SW480 (cell line): ENCODE measurements at places on chromosomes 2 and 18.
A peak's percentile ranks its signal among the peaks of the same experiment; 100 is the strongest.

DNA sequence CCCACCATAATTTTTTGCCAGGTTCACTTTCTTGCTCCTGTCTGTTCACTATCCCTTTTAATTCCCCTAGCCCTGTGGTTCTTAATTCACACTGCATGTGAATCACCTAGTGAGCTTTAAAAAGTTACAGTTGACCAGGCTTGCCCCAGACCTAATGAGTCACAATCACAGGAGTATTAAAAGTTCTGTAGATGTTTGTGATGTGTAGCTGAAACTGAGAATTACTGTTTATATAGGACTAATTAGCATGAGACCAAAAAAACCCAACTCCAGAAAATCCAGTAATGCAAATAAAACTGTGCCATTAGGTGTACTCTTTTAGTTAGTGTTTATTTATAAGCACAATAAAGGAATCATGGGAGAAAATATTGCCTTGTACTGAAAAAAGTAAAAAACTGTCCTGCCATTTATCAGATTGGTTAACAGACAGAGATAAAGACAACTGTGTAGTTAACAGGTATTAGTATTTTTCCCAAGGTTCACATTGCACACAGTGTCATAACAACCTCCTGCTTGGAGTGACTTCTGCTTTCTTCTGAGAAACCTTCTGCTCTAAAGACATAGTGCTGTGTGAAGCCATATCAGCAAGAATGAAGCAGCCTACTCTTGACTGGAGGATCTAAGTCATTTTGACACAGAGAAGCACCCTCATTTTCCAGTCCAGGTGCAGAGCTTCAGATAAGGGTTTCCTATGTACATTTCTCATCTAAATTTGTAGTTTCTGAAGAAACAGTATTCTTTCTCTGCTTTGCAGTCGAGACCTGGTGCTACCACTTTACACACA is 39.0 kb downstream of the VAPA start:
- DNase-seq = no peak

DNA sequence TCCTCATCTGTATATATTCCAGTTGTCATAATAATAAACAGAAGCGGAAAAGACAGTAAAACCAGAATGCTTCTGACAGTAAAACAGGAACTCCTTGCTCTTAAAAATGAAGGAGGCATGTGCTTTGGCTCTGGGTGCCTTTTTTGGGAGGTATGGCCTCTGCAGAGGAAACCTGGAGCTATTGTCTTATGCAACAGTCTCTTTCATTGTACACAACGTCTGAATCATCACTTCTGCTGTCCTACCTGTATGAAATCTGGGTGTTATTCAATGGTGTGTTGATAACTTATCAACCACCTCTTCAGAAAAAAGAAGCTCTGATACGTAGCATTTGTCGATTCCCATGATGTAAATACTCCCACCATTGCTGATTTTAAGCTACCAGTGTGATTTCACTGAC is 64.8 kb downstream of the CDCA7 start:
- no peak for DNase-seq

DNA sequence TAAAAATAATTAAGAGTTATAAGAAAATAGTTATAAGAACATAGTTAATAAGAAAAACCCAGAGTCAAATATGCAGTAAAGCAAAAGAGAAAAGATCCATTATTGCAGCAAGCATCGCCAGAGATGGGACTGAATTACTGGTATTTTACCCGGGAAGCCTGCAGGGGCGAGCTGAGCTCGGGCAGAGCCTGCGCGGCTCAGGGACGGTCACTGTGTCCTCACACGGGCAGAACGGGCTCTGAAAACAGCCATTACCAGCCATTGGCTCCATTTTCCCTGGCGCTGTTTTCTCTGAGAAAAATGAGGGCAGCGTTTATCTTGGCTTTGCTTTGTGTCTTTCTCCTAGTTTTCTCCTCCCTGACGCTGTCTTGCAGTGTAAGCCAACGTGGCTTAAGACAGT is 95.3 kb upstream of the ALKAL2 start:
- DNase-seq = no peak

- DNase-seq = no peak
Observed at GRCh38 chr18:47876813-47877212, 53.6 kb downstream of the SMAD2 start.

GRCh38 chr2:133606616-133607015 is 38.4 kb upstream of the NCKAP5 start:
- DNase-seq = no peak

DNA sequence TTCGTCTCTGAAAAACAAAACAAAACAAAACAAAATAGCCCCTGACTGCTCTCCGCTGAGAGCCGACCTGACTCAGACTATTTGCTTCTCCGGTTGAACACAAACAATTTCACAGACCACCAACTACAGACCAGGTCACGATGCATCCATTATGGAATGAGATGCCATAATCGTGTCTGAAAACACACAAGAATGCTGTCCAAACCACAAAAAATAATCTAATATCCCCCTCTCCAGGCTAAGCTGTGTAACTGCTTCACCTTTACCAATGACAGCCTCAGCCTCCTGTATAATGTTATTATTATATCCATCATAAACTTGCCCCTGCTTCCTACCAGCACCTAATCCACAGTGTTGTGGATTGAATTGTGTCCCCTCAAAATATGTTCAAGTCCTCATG is 114.7 kb downstream of the DNAH6 start:
- DNase-seq = peak; percentile 84

GRCh38 chr2:17160594-17160993 is 357.6 kb downstream of the RAD51AP2 start:
- DNase-seq = no peak

GRCh38 chr2:171136024-171136423 is 24.7 kb downstream of the TLK1 start:
- no peak for DNase-seq

- DNase-seq = no peak
Observed at GRCh38 chr2:150555611-150556356, 68.3 kb upstream of the RND3 start.

GRCh38 chr2:46010925-46011490 is 286.2 kb upstream of the EPAS1 start:
- DNase-seq = peak; percentile 57

DNA sequence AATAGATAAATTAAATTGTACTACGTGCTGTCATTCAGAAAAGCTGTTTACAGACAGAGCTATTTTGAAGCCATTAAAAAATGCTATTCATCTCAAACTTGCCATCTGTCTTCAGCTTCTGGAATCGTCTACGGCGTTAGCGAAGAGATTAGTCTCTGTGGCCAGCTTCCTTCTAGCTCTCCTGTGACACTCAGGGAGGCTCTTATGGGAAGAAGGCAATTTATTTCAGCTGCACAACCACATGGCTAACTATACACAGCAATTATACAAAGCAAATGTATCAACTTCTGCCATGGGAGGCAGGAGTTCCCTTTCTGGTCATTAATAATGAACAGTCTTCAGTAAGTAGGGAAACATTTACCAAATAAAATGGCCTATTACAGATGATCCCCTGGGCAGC is 6.3 kb downstream of the CTAGE1 start:
- no peak for DNase-seq

GRCh38 chr2:3664925-3665324 is 6.9 kb downstream of the ALLC start:
- DNase-seq = no peak

DNA sequence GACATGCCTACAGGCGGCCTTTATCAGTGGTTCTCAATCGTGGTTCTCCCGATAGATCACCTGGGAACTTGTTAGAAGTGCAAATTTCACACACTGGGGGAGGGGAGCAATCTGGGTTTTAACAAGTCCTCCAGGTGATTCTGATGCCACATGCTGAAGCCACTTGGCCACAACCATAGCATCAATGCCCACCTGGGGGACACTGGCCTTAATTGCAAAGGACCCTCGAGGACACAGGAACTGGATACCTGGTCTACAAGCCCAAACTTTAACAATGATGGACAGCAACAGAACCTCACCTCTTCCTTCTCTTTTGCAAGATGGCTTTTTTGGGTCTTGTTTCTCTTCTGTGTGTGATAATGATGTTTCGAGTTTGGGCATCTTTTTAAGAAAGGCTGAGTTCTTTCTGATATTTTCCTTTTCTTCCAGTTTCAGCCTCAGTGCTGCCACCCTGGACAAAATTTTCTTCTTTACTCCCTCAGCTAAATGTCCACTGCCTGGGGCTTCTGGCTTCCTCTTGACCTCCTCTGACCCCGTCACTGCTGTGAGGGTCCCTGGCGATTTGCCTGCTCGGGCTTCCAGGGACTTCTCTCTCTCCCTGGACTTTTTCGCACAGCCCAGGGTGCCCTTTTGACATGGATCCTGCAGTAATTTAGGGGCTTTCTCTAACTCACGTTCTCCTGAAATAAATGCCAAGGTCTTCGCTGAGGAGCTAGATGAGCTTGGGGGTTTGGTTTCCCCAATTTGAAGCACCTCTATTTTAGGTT is 94.2 kb downstream of the ALPK2 start:
- no peak for DNase-seq

- DNase-seq = no peak
Observed at GRCh38 chr2:110770959-110771431, 38.6 kb downstream of the ACOXL start.

GRCh38 chr2:240095556-240096523 is 40.3 kb downstream of the COPS9 start:
- no peak for DNase-seq

- no peak for DNase-seq
Observed at GRCh38 chr2:28664120-28664842, 87.3 kb upstream of the PPP1CB start.

- no peak for DNase-seq
Observed at GRCh38 chr2:235935773-235936172, 232.4 kb downstream of the GBX2 start.

DNA sequence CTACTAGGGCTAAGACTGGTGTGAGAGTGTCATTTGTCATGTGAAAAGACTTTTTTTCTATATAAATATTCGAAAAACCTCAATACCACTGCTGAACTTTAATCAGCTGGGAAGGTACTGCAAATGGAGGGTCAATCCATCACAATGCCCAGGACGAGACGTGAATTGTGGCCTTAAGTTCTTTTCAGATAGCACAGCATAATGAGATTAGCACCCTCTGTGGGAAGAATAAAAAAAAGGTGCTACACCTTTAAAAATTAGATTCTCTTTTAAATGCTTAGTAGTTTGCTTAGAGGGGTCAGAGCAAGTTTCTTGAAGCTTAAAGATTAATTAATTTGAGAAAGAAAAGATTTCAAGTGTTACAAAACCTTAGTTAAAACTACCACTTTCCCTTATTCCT is 5.6 kb downstream of the LRRTM1 start:
- no peak for DNase-seq

GRCh38 chr2:230961091-230961491 is 34.8 kb upstream of the SPATA3 start:
- peak; percentile 51 for DNase-seq

DNA sequence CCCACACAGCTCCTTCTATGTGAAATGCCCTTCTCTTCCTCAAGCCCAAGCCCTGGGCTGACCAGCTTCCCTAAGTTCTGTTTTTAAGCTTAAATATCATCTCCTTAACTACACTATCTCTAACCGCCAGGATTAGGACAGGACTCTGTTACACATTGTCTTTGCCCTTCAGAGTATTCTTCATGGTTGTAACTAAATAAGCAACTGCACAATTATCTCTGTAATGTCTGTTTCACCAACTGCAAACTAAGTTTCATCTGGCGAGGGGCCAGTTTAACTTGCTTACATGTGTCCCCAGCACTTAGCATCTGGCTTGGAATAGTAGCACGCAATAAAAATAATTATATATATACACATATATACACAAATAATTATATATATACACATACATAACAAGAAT is 1.1 kb upstream of the ERMN start:
- no peak for DNase-seq

- DNase-seq = peak; percentile 96
Observed at GRCh38 chr2:203811491-203812221, 55.9 kb upstream of the CTLA4 start.

GRCh38 chr2:86491088-86491487 is 49.9 kb downstream of the KDM3A start:
- no peak for DNase-seq

- DNase-seq = peak; percentile 80
Observed at GRCh38 chr2:58448065-58448507, 207.0 kb upstream of the FANCL start.

DNA sequence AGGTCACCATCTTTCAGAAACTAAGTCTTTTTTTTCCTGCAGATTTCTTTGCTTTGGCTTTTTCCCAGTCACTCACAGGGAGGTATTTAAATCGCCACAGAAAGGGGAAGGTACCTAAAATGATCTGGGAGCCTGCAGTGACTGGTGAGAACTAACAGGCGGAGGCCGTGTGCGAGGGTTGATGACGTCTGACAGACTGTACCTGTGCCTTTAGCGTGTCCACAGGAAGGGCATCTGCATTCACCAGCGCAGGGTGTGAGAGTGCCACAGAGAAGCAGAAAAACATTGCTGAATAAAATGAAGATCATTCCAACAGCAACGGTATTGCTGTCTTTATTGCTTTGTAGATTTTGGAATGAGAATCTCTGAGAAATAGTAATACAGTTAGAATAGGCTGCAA is 5.7 kb downstream of the CTDP1 start:
- no peak for DNase-seq

- no peak for DNase-seq
Observed at GRCh38 chr2:197911667-197912066, 107.3 kb downstream of the PLCL1 start.

DNA sequence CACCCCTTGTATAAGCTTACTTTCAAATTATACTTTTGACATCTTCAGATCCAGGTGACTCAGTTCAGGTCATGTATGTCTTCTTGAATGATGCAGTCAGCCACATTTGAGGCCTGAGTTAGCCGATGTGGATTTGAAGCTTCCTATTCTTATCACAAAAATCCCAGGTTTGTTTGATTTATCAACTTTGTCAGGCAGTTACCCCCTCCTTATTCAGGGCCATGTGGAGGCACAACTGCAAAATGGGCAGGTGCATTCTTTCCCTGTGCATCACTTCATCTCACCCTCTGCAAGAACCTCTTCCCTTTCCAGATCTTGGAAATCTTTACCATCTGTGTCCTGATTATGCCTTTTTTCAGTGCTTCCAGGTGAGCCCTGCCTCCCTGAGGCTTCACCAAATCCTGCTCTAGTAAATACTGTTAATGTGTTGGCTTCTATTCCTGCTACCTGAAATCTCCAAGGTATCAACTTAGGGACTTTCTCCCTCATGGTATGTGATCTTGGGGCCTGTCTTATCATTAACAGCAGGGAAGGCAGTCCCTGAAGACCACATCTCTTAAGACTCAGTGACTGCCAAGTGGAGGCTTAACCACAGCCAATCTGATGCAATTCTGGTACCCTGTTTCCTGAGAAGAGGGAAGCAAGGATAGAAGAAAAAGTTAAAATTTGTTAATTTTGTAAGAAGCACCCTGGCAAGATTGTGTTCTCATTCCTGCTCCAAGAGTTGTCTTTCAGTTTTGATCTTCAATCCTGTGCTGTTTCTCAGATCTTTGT is 9.4 kb upstream of the ARHGAP28 start:
- no peak for DNase-seq
